ENCODE measurements at places on chromosomes 2 and 18. TPM values are rescaled to one million over a fixed set of nuclear protein-coding genes. Genes with fewer than 3 reads are reported as not detected.

RAMP1 gene
- 41.5 TPM for total RNA-seq

RPRM gene
- 6.4 TPM for total RNA-seq

- peak; percentile 21 for DNase-seq
- no peaks in the 10 kb centered on the region for H3K4me1 ChIP-seq
- H3K36me3 ChIP-seq, result no peaks in the 10 kb centered on the region
Observed at GRCh38 chr2:146978577-146979555, 866.0 kb upstream of the ACVR2A start.

- H3K36me3 ChIP-seq, result no peaks in the 10 kb centered on the region
- H3K27ac ChIP-seq, result no peak overlapping the region
- peaks cover 2% of the 10 kb centered on the region for H3K27me3 ChIP-seq
- H3K4me3 ChIP-seq, result no peak overlapping the region
- peaks cover 23% of the 10 kb centered on the region for H3K4me1 ChIP-seq
- no peak for DNase-seq
Observed at GRCh38 chr2:240206630-240207029, 66.2 kb upstream of the OTOS start.

- no peak for DNase-seq
- H3K36me3 ChIP-seq, result no peaks in the 10 kb centered on the region
- H3K4me3 ChIP-seq, result no peak overlapping the region
- H3K27ac ChIP-seq, result no peak overlapping the region
- H3K4me1 ChIP-seq, result peaks cover 6% of the 10 kb centered on the region
- peaks cover 9% of the 10 kb centered on the region for H3K27me3 ChIP-seq
Observed at GRCh38 chr2:60047347-60047746, 506.1 kb downstream of the BCL11A start.

DNA sequence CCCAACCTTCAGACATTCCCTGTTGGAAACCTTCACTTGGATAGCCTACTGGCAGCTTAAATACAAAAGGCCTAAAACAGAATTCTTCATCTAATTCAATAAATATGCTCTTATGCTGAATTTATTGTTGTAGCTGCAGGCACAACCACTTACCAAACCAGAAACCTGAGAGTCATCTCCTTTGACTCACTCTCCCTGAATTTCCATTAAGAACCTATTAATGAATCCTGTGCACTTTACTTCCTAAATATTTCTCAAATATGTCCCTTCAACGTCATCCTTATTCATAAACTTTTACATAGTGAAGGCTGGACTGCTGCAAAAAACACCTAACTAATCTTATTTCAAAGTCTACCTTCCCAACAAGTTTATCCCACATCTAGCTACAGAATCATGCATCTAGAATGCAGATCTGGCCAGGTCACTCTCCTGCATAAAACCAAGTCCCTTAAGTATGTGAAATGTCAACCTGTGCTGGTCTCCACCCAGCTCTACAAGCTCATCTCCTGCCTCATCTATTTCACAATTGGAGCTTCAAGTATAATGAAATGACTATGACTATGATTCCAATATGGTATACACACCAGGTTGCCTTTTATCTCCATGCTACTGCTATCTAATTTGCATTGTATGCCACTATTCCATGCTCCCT, 354.2 kb downstream of the ZEB2 start:
- H3K4me1 ChIP-seq, result no peaks in the 10 kb centered on the region
- H3K4me3 ChIP-seq, result no peak overlapping the region
- DNase-seq, result no peak
- no peaks in the 10 kb centered on the region for H3K27me3 ChIP-seq
- no peaks in the 10 kb centered on the region for H3K36me3 ChIP-seq

- H3K4me3 ChIP-seq, result no peak overlapping the region
- no peaks in the 10 kb centered on the region for H3K36me3 ChIP-seq
- H3K27me3 ChIP-seq, result no peaks in the 10 kb centered on the region
Observed at GRCh38 chr2:22536133-22536532, 848.8 kb upstream of the KLHL29 start.
